Aorta (tissue), 5 donors: ENCODE measurements at places on chromosomes 5 and 9.
A peak's percentile ranks its signal among the peaks of the same experiment; 100 is the strongest.

DNA sequence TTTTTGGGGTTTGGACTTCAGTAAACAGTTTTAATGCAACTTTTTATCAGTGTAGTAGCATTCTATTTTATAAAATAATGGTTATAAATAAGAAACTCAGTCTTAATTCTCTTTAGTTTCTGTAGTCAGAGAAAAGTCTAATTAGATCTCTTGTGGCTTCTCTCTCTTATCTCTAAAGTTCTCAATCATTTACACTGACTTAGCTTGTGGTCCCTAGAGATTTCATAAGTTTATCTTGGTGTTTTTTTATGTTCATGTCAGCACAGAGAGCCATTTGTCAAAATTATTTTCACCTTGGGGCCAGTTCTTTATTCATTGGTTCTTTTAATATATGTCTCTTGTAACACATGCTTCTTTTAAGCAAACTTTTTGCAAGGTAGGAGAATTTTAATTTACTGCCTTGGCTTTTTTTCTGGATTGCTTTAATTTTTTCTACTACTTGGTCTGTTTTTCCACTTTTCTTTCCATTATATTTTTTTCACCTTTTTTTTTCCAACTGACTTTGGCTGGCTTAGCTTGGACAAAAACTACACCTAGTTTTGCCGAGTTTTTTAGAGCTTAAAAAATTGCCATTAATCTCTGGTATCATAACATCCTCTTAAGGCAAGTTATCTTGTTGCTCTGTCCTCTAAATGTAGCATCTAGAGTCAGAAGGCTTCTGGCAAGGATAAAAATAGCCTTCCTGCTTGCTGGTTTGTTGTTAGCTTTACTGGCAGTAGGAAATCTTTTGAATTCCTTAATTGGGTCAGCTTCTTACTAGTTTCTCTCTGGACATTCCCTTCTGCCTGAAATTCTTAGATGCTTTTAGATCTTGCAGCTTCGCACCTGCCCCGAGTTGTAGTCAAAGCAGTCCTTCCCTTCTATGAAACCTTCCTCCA, 35.3 kb downstream of the CPEB4 start:
- H3K27ac ChIP-seq = peak overlapping the region; percentile 57
- H3K36me3 ChIP-seq = no peaks in the 10 kb centered on the region
- no peak for DNase-seq
- no peak overlapping the region for H3K4me3 ChIP-seq

DNA sequence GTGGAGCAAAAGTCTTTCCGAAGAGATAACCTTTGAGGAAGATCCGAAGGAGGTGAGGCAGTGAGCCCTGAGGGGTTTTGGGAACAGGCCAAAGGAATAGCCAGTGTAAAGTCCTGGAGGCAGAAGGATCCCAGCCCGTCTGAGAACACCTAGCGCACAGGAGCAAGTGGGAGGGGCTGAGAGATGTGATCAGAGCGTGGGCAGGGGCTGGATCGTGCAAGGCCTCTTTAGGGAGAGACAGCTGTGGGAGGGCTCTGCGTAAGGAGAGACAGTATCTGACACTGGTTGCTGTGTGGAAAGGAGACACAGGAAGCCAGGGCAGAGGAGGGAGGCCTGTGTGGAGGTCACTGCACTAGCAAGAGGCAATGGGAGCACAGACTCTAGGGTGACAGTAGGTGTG, 68.2 kb downstream of the BARX1 start:
- no peaks in the 10 kb centered on the region for H3K27me3 ChIP-seq
- H3K4me1 ChIP-seq = no peaks in the 10 kb centered on the region
- no peak overlapping the region for H3K4me3 ChIP-seq

DNA sequence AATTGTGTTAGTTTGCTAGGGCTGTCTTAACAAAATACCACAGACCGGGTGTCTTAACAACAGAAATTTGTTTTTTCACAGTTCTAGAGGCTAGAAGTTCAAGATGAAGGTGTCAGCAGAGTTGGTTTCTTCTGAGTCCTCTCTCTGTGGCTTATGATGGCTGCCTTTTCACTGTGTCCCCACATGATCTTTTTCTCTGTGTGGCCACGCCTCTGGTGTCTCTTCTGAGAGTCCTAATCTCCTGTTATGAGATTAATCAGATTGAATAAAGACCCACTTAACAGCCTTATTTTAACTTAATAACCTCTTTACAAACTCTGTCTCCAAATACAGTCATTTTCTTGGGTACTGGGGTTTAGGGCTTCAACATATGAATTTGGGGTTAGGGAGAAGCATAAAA, 561.1 kb downstream of the NR2F1-AS1 start:
- no peak overlapping the region for H3K4me3 ChIP-seq
- no peak overlapping the region for H3K27ac ChIP-seq
- H3K4me1 ChIP-seq = no peaks in the 10 kb centered on the region
- no peak for DNase-seq

DNA sequence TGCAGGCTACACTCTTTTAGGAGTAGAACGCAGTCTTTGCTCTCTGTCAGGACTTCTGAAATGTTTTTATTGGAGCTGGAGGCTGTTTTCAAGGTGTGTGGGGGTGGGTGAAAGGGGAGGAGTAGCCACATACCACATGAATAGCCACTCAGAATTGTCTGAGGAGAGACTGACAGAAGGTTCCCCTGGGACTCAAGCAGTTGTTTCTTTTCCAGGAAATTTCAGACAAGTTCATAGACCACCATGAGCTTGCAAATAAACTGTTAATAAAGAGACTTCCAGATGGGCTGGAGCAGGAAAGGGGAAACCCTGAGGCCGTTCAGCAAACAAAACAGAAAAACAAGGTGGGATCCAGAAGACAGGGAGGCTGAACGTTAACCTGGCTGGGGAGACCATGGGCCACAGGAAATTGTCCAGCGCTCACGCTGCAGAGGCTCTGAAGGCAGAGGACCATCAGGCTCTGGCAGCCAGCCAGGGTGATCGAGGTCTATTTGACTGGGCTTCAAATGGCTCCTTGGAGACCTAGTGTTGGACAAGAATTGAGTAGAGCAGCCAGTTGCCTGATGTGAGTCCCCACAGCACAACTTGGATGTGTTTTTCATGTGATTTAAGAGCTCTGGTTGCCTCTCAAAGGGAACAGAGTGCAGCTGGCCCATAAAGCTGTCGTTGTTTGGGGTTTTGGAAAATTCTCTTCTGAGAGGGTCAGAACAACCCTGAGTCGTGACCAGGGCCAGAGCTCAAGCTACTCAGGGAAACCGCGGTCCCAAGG, 159.2 kb upstream of the RAI14 start:
- H3K27me3 ChIP-seq = no peaks in the 10 kb centered on the region
- no peaks in the 10 kb centered on the region for H3K36me3 ChIP-seq
- peaks cover 6% of the 10 kb centered on the region for H3K4me1 ChIP-seq
- peak; percentile 91 for DNase-seq

GRCh38 chr5:148740079-148740858, 85.9 kb upstream of the HTR4 start:
- H3K4me3 ChIP-seq = no peak overlapping the region
- DNase-seq = no peak
- H3K36me3 ChIP-seq = no peaks in the 10 kb centered on the region
- H3K27ac ChIP-seq = no peak overlapping the region
- no peaks in the 10 kb centered on the region for H3K27me3 ChIP-seq
- H3K4me1 ChIP-seq = peaks cover 8% of the 10 kb centered on the region

DNA sequence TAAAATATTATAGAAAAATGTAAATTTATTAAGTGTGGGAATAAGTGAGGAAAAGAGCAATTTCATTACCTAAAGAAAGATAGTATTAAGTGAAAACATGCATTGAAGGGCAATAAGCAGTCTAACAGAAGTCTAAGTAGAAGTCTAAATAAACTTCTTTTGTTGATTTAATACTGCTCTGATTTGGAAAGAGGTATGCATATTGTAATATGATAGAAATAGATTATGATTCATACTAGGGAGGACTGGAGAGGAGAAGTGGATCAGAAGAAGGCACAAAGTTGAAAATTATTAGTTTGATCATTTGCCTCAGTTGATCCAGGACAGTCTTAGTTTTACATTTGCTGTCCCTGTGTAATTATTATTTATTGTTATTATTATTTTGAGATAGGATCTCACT, 6.6 kb upstream of the ERBIN start:
- H3K27ac ChIP-seq = no peak overlapping the region
- H3K36me3 ChIP-seq = no peaks in the 10 kb centered on the region
- DNase-seq = no peak
- H3K4me3 ChIP-seq = no peak overlapping the region
- H3K27me3 ChIP-seq = no peaks in the 10 kb centered on the region

GRCh38 chr5:149300441-149300840, 28.8 kb downstream of the AFAP1L1 start:
- H3K4me3 ChIP-seq = no peak overlapping the region
- no peaks in the 10 kb centered on the region for H3K27me3 ChIP-seq
- DNase-seq = no peak
- H3K4me1 ChIP-seq = no peaks in the 10 kb centered on the region

DNA sequence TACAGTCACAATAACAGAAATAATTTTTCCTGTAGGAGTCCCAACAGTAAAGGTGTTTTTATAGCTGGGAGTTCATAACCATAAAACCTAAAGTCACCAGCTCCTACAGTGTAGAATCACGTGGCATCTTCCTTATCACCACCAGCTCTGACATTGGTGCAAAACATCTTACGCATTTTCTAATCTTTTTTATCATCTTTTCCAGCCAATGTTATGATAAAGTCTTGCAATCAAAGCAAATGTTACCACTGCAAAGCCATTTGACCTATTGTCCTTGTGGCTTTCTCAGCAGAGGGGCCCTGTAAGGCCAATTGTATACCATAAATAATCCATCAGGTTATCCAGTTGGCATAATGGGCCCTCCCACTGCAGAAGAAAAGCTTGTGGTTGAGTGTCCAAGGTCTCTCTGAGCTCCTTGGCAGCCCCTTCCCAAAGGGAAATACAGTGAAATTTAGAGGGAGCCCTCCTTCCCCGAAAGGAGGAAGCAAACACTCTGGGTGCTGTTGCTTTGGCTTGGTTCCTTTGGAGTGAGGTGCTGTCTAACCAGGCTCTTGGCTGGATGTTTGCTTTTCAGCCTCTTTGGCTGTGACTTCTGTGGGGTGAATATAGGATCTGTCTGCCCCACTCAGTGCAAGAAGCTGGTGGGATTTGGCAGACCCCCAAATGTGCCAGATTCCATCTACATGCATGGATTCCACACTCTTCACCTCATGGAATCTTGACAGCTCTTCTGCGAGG, 29.3 kb upstream of the CPEB4 start:
- no peak overlapping the region for H3K27ac ChIP-seq
- no peaks in the 10 kb centered on the region for H3K27me3 ChIP-seq
- no peaks in the 10 kb centered on the region for H3K36me3 ChIP-seq
- H3K4me3 ChIP-seq = no peak overlapping the region

GRCh38 chr5:62779010-62779422, 200.4 kb downstream of the LRRC70 start:
- no peak for DNase-seq
- no peak overlapping the region for H3K27ac ChIP-seq
- H3K4me3 ChIP-seq = no peak overlapping the region
- H3K4me1 ChIP-seq = no peaks in the 10 kb centered on the region

DNA sequence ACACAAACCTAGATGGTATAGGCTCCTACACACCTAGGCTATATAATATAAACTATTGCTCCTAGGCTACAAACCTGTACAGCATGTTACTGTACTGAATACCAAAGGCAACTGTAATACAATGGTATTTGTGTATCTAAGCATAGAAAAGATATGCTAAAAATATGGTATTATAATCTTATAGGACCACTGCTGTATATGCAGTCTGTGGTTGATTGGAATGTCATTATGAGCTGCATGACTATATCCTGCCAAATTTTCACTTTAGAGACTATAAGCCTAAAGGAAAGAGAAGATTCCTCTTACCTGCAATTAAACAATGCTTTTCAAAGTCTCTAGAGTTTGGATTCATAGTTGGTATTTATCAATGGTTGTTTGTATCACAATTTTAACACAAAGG, 24.7 kb upstream of the ACOT12 start:
- H3K4me3 ChIP-seq = no peak overlapping the region
- H3K4me1 ChIP-seq = no peaks in the 10 kb centered on the region
- no peak for DNase-seq
- no peaks in the 10 kb centered on the region for H3K27me3 ChIP-seq
- H3K27ac ChIP-seq = no peak overlapping the region

GRCh38 chr5:174642816-174643405, 81.5 kb upstream of the MSX2 start:
- no peak overlapping the region for H3K27ac ChIP-seq
- no peak overlapping the region for H3K4me3 ChIP-seq
- no peaks in the 10 kb centered on the region for H3K36me3 ChIP-seq
- no peaks in the 10 kb centered on the region for H3K4me1 ChIP-seq
- no peak for DNase-seq

DNA sequence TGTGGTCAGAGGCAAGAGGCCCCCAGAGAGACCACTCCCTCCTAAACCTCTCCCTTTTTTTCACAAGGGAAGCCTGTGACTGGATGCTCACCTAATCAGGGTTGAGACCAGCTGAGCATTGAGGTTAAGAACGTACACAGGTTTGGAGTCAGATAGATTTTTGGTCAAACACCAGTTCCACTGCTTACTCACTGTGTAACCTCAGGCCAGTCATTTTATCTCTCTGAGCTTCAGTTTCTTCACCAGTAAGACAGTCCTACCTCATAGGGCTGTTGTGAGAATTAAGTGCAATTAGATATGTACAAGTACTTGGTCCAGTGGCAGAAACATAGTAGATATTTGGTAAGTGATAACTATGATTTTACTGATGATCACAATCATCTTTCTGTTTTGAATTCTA, 256.8 kb downstream of the CDK5RAP2 start:
- no peak overlapping the region for H3K4me3 ChIP-seq
- no peaks in the 10 kb centered on the region for H3K27me3 ChIP-seq
- H3K27ac ChIP-seq = no peak overlapping the region
- DNase-seq = no peak

DNA sequence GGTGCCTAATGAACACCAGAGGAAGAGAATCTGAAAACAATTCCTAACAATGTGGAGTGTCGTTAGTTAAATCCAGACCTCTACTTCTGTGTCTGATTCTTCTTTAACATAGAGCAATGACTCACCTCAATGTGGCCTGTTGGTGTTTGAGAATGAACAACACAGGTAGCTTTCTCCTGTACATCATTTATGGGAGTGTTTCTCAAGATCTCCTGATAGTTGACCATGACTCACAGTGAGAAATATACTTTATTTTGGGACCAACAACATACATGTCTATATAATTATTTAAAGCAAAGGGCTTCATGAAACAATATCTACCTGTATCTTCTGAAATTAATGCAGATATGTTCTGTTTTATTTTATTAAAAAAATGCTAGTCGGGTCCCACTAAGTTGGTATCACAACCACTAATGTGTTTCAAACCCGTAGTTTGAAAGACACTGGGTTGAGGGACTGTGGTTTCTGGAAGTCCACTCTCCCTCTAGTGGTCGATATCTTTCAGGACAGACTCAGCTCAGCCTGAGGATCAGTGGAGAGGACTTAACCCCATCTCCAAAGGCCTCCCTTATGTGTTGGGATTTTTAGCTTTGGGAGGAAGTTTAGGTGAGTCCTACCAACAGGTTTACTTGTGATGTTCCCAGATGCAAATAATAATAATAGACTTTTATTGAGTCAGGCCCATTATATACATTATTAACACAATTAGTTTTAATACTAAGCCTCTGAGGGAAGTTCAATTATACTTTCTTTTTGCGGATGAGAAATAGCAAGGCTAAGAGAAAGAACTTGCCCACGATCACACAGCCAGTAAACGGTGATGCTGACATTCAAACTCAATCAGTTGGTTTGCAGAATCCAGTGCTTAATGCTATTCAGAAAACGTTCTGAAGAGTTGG, 70.0 kb upstream of the KLF9 start:
- H3K27me3 ChIP-seq = no peaks in the 10 kb centered on the region
- H3K4me3 ChIP-seq = no peak overlapping the region
- H3K4me1 ChIP-seq = peaks cover 18% of the 10 kb centered on the region
- H3K27ac ChIP-seq = no peak overlapping the region

- DNase-seq = no peak
- no peak overlapping the region for H3K4me3 ChIP-seq
- H3K4me1 ChIP-seq = no peaks in the 10 kb centered on the region
- H3K27me3 ChIP-seq = no peaks in the 10 kb centered on the region
Observed at GRCh38 chr9:119092125-119092524, 277.1 kb downstream of the BRINP1 start.
